ENCODE measurements at places on chromosomes 6 and 20.

- no peak for DNase-seq
These were observed 13.6 kb downstream of the COL9A1 start for GRCh38 chr6:70289299-70289698.

DNA sequence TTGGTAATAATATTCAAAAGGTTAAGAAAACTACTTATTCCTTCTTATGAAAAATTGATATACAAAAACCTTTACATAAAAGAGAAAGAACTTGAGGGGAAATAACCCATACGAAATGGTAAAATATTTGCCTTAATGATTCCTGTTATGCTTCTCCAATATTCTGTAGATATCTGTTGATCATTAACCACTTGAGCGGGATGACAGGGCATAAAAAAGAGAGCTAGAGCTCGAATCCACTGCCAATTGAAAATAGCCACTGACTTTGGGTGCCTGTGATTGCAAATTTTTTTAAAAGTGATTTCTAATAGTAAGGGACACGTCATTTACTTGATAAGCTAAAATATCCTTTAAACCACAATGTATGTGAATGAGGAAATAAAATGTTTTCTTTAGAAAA is 188.1 kb downstream of the MOXD1 start:
- DNase-seq, result no peak

GRCh38 chr6:110067837-110068591 is 89.9 kb downstream of the GPR6 start:
- DNase-seq, result no peak

DNA sequence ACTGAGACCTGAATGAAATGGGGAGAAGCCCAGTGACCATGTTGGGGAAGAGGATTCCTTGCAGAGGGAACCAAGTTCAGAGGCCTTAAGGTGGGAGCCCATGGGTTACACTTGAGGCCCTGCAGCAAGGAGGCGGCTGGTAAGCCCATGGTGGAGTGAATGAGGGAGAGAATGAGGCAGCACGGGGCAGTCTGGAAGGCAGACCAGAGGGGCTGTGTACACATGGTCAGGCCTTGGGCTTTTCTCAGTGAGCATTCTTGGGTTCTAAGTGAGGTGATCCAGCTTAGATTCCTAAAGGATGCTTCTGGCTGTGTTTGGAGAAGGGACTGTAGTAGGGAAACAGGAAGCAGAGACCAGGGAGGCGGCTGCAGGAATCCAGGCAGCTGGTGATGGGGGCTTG is 19.0 kb downstream of the RNF114 start:
- no peak for DNase-seq

DNA sequence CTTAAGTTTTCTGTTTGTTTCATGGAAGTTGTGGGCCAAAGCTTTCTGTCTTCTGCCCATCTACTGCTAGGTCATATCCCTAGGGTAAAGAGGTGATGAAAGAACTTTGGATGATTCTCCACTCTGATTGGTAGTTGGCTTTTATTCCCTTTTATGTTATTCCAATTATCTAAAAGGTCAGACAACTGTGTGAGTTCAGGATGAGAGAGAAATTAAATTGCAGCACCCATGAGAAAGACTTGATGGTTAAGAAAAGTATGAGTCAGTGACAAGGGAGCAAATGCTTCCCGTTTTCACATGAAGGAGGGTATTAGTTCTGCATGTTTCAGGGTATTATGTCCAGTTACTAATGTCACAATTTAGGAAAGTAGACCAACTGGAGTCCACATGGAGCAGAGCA is 136.3 kb downstream of the CD109 start:
- peak; percentile 66 for DNase-seq

- no peak for DNase-seq
These were observed 232.3 kb downstream of the ADGRG6 start for GRCh38 chr6:142534076-142534475.

DNA sequence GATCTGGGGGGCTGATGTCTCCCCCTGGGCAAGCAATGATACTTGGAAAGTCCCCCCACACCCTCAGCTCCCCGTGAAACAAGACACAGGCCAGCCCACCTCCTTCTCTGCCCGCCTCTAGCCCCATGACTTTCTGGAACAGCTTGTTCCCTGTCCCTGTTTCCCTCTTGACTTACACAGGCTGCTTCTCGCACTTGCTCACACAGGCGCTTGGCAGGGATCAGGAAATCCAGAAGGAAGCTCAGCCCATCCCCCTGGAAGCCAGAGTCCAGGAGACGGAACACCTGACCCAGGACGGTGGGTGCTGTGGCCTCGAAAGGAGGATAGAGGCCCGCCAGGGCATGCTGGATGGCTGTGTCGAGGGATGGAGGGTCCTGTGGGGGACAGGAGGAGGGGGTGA is 14.8 kb downstream of the KIAA1755 start:
- no peak for DNase-seq

DNA sequence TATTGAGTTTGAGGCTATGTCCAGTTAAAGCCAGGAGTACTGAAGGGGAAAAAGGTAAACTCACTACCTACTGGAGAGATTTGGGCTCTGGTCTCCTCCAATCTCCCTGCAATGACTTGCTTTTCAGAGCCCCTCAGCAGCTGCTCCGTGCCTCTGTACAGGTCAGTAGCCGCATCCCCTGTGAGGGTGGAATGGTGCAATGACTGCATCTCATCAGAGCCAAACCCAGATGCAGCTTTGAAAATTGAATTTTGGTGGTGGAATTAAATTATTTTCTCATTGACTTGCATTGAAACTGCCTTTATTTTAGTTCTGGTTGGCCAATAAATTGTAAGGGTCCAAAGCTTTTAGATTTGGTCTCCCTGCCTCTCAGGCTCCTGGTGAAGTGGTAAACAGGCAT is 166.7 kb downstream of the DLL1 start:
- DNase-seq, result no peak

DNA sequence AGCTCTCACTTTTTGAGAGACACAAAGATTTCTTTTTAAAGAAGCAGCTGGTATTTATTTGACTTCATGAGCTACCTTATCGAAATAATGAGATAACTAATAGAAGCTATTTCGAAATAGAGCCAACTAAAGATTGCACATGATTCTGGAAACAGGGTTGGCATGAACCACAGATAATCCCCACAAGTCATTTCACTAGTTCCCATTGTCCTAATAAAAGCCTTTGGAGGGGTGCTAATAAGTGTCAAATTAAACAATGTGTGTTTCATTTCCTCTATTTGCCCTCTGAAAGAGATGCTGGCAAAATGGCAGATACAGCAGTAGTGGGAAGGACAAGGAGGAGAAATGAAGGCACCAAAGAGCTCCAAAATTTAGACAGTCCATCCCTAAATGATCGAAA is 78.6 kb upstream of the RIPOR2 start:
- no peak for DNase-seq

GRCh38 chr20:9409981-9410380 is 104.4 kb upstream of the LAMP5 start:
- peak; percentile 76 for DNase-seq

DNA sequence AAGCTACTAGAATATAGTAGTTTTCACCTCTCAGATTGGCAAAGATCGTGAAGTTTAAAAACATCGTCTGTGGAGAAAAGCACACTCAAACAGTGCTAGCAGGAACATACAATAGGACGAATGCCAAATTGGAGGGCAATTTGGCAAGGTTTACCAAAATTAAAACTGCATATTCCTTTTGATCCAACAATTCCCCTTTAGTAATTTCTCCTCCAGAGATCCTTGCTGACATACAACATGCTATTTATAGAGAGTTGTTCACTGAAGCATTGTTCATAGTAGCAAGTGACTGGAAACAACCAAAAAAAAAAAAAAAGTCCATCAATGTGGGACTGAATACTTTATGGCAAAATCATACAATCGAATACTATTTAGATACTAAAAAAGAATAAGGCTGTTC is 202.2 kb downstream of the ATXN1 start:
- DNase-seq, result no peak

- no peak for DNase-seq
These were observed 64.1 kb upstream of the ZNF217 start for GRCh38 chr20:53657732-53658131.

DNA sequence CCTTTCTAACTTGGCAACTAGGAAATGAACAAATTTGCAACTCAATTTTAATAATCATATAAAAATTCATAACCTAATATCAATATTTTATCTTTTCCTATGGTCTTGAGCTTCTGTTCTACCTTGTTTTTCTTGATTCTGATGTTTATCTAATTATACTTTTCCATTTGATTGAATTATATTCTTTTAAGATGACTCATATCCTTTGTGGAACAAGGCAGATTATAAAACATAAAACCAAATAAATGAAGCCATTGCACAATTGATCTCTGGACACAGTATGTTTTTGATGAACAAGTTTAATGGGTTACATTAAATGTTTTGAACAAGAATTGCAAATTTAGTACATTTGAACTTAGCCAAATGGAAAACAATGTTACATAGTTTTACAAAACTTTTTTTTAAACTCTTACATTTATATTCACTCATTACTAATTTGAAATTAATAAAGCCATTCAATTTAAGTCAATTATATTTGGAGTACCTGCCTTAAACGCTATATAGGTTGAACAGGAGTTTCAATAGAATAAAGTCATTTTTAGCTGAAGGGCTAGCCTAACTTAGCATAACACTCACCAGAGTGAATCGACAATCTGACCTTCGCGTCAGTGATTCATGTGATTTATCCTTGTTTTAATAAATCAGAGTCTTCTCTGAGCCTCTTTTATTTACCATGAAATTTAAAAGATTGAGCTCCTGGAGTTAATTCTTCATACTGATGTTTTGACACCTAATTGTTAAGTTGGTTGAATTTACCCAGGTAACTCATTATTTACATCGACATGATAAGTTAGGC is 3.8 kb downstream of the NCOA7 start:
- DNase-seq, result peak; percentile 53

DNA sequence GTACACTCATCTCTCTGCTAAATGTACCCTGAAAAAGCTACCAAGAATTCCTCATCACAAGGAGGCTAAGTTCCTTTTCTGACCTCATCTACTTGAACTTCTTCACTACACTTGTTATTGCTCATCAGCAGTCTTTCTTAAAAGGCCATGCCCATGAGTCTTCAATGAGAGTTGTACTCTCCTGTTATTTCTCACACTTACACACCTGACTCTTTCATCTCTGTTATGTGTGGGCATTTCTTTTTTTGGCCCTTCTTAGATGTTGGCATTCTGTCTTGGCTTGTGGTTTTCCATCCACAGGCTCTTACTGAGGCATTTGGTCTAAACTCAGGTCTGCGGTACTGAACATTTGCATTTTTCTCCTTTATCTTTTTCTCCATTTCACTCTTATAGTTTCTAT is 10.7 kb upstream of the SLC17A1 start:
- no peak for DNase-seq

GRCh38 chr20:19004975-19005374 is 191.4 kb downstream of the SCP2D1 start:
- DNase-seq, result no peak

DNA sequence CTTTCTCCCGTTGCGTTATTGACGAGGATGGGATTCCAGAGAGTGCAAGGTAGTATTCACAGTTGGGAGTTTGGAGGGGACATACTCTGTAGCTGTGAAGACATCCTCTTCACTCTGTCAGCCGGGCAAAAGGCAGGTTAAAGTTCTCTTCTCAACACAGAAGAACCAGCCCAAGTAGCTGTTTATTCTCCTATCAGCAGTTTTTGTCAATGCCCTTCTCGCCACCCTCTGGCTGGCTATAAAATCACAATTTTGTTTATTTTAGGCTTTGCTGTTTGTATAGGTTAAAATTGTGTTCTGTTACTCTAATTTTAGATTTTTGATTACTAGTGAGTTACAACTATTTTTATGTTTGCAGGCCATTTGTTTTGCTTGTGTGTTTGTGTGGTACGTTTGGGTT is 37.9 kb upstream of the MAS1 start:
- peak; percentile 29 for DNase-seq

DNA sequence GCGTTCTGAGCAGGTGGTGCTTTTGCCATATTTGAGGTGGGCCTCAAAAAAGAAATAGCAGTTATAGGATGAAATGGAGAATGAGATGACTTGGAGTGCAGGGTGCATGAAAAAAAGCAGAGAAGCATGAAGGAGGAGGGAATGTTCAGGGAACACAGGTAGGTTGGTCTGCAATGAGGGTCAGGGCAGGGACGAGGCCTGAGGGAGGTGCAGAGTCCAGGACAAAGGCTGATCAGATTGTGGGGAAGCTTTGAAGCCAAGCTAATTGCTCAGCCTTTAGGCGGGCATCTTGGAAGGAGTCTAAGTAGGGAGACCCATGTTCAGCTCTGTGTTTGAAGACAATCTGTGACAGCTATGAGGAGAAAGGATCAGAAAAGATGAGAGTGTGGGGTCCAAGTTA is 12.0 kb downstream of the TRAM2 start:
- DNase-seq, result no peak

- DNase-seq, result no peak
These were observed 74.4 kb downstream of the TIAM2 start for GRCh38 chr6:155069543-155069942.

DNA sequence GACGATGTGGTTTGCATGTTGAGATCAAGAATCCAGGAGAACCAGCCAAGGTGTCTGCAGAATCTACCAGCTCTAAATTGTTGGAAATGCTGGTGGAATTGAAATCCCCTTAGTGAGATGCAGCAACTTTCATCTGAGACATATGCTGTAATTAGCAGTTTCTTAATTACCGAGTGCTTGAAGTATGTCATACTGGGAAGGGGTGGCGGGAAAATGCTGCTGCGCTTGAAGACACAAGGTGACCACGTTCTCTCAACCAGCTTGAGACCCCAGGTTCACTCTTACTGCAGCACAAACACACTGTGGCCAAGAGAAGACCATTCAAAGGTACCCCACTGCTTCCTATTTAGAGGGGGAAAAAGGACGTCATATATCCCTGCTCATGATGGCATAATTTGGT is 59.0 kb downstream of the PFDN4 start:
- no peak for DNase-seq

GRCh38 chr6:23323897-23324296 is 754.5 kb downstream of the HDGFL1 start:
- DNase-seq, result no peak

GRCh38 chr20:24523661-24524060 is 54.2 kb downstream of the SYNDIG1 start:
- DNase-seq, result no peak

DNA sequence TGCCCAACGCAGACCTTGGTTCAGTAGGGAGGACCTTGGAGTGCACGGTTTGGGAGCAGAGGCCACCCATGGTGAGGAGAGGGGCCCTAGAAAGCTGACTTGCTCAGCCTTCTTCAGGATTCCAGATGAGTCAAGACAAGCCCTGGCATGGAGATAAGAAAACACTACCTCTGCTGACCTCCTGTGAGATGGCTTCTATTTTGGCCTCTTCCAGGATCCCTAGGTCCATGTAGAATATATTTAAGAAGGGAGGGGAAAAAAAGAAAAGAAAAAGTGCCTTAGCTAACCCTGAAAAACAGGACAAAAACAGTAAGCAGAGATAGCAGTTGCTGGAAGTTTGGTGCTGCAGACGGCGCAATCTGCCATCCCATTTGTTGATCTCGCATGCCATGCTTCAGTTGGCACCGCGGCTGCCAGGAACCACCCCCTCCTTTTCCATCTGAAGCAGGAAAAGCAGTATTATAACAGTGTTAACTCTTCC is 100.0 kb downstream of the ARMC2 start:
- DNase-seq, result no peak

All from AG10803 (cell line).